ENCODE measurements at places on chromosomes 11 and 22.

- no peak for DNase-seq
These were observed 151.6 kb downstream of the FAT3 start for GRCh38 chr11:92376146-92376599.

DNA sequence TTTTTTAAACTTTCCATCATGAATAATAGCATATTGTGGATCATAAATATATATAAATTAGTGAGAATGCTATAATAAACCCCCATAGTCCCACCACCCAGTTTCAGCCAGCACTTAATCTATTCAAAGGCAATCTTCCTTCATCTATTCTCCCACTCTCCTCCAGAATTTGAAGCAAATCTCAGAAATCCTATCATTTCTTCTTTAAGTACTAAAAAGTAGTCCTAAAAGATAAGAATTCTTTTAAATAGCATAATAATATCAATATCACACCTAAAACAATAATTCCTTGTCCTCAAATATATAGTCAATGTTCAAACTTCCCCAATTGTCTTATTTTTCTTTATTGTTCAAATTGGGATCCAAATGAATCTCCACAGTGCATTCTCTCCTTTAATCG lies 24.6 kb upstream of the ROBO3 start:
- DNase-seq = no peak

- DNase-seq = no peak
These were observed 27.4 kb downstream of the CASP12 start for GRCh38 chr11:104870910-104871309.

- DNase-seq = no peak
These were observed 17.3 kb downstream of the FLI1 start for GRCh38 chr11:128711136-128711535.

- no peak for DNase-seq
These were observed 19.9 kb downstream of the EMID1 start for GRCh38 chr22:29225422-29226090.

GRCh38 chr22:20967697-20968211 lies 699 bp downstream of the AIFM3 start:
- DNase-seq = no peak

DNA sequence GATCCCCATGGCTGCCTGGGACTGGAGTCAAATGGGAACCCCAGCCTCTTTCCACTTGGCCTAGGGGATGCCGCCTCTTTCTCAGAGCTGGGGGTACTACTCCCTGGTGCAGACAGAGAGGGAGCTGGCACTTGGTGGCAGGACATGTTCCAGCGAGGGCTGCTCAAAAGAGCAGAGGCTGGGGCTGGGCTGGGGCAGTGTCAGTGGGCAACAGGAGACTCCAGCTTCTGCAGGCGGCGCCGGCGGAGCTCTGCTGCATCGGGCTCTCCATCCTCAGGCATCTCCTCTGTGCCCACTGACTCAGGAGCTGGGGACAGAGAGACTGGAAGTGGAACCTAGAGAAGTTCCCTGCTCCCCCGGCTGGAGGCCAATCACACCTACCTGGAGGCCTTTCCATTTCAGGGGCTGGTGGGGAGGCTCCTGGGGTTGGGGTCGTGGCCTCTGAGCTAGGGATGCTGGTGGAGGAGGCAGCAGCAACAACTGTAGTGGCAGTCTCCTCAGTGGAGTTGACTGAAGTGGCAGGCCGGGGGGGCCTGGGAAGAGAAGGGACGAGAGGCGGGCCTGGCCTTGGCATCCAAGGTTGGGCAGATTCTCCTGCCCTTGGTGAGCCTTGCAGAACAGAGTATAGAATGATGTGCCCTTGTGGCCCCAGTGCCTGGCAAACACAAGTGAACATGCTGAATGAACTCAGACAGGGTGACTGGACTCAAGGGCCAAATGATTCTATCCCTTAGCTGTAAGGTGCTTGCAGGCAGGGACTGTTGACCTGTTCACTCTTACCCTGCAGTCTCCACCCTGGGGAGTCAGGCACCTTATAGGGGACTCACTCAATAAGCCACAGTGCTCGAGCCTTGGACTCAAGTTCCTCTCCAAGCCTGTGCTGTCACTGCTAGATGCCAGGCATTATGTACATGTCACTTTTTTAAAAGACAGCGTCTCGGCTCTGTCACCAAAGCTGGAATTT lies 5.9 kb downstream of the SYVN1 start:
- no peak for DNase-seq

DNA sequence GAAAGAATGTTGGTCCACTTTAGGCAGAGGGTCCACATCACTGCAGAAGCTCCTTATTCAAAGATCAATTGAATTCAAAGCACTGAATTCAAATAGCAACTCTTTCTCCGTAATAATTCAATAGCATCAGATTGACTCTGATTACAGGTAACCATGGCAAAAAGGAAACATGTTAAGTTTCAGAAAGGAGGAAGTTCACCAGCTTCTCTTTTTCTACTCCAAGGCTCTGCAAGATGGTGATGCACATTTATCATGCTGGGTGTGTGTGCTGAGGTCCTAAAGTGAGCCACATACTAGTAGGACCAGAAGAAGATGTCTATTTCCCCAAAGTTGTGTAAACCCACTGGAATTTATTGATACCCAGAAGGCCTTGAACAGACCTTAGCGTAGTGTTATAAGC lies 18.0 kb upstream of the DRD2 start:
- no peak for DNase-seq

DNA sequence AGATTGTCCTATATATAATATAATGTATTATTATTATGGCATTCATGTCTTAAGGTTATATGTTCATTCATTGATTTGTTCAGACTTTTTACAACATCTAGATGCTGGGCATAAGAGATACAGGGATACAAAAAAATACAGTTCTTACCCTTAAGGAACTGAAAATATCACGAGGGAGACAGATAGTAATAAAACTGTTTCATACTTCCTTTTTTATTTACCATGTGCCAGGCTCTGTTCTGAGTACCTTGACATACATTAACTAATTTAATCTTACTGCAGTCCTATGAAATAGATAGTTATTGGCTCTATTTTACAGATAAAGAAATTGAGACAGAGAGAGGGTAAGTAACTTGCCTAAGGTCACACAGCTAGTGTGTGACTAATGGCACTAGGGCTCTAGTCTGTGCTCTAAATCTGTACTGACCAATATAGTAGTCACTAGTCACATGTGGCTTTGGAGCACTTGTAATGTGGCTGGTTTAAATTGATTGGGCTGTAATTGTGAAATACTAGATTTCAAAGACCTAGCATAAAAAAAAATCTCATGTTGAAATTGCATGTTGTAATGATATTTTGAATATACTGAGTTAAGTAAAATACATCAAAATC lies 21.3 kb downstream of the TRIM44 start:
- no peak for DNase-seq

- DNase-seq = no peak
These were observed 2.6 kb downstream of the ANO1 start for GRCh38 chr11:70080763-70081162.

- no peak for DNase-seq
These were observed 14.2 kb downstream of the SHISAL1 start for GRCh38 chr22:44298406-44299091.

DNA sequence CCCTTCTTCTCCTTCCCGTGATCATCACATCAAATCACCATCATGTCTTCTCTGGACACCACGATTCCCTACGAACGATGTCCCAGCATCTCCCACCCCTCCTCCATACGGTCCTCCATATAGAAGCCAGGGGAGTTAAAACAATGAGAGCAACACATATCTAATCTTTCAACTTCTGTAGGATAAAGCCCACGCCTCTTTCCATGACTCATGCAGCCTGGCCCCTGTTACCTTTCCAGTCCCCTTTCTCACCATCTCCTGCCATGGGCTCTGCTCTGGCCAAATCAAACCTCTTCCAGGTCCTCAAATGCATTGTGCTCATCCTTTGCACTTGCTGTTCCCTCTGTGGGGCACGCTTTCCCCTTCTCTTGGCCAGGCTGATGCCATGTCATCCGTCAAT lies 23.6 kb downstream of the RPS6KA4 start:
- DNase-seq = no peak

DNA sequence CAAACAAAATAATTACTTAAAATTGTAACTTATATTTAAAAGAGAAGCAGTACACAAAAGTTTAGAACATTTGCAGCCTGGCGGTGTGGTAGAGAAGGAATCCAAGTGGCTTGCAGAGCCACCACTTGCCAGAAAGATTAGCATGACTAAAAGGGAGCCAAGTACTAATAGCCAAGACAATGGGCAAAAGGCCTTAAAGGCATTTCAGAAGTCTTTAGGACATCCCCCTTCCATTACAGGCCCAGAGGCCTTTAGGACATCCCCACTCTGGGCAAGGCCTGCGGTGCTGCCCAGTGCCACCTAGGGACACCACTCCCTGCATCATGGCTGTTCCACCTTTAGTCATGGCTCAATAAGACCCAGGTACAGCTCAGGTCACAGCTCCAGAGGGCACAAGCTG lies 32.4 kb downstream of the TMEM225 start:
- DNase-seq = no peak

Data from activated gamma-delta T cell (primary cell).